ENCODE measurements at places on chromosomes 4 and X.
A peak's percentile ranks its signal among the peaks of the same experiment; 100 is the strongest.

GRCh38 chr4:39526765-39527295, 409 bp downstream of the UGDH start:
- DNase-seq: no peak

GRCh38 chrX:42857766-42858165, 79.8 kb upstream of the PPP1R2C start:
- DNase-seq: no peak

GRCh38 chr4:39998659-39999345, 21.1 kb upstream of the PDS5A start:
- no peak for DNase-seq

DNA sequence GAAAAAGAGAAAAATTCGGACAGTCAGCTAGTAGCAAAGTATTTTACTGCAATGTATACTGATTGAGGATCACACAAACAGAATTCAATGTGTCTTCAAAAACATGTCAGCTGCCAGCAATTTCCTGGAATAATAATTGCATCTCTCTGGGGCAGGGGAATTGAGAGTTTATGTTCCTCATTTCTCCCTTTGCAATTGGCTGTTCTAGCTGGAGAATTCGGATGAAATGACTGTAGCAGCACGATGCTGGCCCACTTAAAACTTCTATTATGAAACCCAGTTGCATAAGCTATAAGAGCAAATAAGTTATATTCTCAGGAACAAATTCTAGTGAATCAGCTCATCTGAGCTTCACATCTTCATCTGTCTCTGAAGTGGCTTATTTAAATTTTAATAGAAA, 99.9 kb upstream of the CPEB2 start:
- no peak for DNase-seq

DNA sequence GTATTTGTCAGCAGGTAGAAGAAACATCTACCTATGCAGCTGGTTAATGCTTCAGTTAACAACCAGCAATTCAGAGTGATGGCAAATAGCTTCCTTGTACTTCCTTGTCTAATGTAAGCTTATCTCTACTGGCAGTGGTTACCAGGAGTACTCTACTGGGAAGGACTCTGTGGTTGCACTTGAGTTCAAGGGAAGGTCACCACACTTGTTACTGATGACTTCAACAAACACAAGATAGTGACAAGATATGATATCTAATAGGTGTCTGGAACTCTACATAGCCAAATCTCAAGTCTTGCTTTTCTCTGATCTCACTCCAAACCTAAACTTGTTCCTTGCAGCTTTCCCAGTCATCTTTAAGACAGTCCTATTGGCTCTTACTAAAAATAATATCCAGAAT, 1644.9 kb upstream of the TENM3 start:
- DNase-seq: no peak

GRCh38 chrX:71909956-71910355, 689 bp upstream of the NHSL2 start:
- no peak for DNase-seq

GRCh38 chr4:84498203-84498934, 723 bp downstream of the NKX6-1 start:
- DNase-seq: no peak

GRCh38 chrX:134760650-134761049, 102.4 kb upstream of the PLAC1 start:
- no peak for DNase-seq

GRCh38 chr4:2942532-2943363, 20.5 kb downstream of the NOP14 start:
- no peak for DNase-seq

- DNase-seq: no peak
Observed at GRCh38 chr4:57109411-57109846, 756 bp downstream of the IGFBP7 start.

DNA sequence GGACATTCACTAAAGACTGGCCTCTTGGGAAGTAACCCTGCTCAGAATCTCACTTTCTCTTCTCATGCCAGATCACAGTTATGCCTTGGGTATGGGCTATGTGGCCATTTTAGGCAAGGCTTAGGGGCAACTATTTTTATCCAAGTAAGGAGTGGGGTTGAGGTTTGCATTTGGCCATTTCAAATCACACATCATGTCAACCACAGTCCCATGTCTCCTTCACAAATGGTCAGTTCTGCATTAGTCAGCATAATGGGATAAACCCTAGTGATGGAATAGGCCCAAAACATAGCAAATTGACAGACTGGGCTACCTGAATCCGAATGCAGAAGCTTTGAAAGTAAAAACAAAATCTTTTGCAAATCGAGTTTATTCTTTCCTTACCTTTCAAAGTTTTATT, 827 bp upstream of the RTL3 start:
- DNase-seq: no peak

DNA sequence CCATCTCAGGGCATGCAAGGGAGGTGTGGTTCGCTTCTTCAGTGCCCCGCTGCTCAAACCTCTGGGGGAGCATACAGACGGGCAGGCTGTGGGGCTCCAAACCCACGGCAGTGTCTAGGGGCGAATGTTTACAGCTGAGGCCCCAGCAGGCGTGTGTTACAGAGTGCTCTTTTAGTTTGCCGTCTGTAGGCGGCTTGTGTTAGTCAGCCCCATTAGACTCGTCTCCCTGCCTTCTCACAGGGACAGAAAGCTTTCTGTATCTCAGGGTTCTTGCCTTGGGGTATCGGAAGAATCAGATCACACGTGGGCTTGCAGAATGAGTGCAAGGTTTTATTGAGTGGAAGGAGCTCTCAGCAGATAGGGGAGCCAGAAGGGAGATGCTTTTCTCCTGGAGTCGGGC, 10.6 kb downstream of the RS1 start:
- no peak for DNase-seq

DNA sequence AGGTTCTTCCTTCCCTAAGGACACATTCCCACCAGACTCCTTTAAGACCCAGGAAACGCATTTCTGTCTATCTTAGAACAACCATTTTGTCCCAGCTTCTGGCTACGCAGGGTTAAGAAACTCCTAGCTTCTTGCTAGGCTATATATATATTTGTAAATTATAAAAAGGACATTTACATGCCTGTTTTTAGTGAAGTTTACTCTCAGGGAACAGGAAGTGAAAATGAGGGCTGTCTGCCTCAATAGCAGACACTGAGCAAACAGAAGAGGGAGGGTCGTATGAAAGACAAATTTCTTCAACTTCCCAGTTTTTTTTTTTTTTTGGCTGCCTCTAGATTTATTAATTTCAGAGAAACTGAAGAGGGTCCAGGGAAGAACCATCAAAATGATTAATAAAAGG, 9.3 kb upstream of the FRMPD3 start:
- no peak for DNase-seq

DNA sequence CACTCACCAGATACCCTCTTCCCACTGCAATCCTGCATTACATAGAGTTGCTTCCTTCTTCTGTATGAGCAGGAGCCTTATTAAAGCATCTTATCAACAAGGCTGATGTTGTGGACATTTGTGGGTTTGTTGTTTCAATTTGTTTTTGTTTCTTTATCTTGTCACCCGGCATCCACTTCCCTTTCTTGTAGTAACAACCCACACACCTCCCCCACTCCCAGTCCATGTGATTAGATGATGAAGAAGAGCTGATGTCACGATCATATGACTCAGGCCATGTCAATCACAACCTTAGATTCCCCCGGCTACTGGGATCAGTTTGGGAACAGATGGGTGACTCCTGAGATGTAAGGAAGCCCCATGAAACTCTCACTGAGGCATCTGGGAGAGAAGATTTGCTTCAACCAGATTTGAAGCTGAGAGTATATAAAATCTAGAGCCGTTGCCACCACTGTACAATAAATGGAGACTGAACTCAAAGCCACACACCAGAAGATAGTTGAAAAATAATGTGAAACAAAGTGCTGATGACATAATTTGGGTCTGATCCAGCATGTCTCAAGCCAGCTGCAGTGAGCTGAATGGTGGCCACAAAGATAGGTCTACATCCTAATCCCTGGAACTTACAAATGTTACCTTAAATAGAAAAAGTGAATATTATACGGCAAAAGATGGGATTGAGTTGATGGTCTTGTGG, 34.1 kb upstream of the SRD5A3 start:
- no peak for DNase-seq

DNA sequence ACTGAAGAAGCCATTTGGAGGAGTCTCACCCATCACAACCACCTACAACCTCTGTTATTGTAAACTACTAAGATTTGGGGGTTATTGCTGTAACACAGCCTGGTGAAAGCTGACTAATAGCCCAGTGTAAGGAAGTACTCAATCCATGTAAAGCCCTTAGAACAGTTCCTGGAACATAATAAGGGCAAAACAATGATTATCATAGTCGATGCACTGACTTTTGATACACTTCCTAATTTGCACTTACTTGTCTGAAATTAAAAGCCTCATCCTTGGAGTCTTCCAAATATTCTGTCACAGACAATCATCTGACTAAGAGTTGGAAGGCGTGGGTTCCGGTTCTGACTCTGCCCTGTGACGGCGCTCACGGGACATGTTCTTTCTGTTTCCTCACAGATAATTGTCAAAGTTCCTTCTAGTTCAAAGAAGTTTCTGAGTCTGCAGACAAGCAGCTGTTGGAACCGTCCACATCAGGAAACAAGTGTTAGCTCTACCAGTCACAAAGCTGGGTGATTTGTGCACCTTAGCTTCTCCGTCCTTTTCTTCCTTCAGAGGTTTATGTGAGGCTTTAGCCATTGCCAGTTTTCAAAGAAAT, 33.4 kb upstream of the RASGEF1B start:
- DNase-seq: peak; percentile 53

- DNase-seq: no peak
Observed at GRCh38 chr4:38078590-38079421, 118.6 kb downstream of the PTTG2 start.

- DNase-seq: no peak
Observed at GRCh38 chr4:61336916-61337315, 136.8 kb downstream of the ADGRL3 start.

DNA sequence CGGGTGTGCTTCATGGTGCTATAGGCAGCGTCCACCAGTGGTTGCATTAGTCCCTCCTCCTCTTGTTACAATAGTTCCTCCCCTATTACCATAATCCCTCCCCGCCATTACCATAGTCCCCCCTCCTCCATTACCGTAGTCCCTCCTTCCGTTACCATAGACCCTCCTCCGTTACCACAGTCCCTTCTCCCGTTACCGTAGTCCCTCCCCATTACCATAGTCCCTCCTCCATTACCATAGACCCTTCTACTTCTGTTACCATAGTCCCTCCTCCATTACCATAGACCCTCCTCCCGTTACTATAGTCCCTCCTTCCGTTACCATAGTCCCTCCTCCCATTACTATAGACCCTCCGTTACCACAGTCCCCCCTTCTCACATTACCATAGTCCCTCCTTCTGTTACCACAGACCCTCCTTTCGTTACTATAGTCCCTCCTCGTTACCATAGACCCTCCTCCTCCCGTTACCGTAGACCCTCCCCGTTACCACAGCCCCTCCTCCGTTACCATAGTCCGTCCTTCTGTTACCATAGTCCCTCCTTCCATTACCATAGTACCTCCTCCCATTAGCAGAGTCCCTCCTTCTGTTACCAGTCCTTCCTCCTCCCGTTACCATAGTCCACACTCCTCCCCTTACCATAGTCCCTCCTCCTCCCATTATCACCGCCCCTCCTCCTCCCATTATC, 129.6 kb downstream of the DHRSX start:
- no peak for DNase-seq

DNA sequence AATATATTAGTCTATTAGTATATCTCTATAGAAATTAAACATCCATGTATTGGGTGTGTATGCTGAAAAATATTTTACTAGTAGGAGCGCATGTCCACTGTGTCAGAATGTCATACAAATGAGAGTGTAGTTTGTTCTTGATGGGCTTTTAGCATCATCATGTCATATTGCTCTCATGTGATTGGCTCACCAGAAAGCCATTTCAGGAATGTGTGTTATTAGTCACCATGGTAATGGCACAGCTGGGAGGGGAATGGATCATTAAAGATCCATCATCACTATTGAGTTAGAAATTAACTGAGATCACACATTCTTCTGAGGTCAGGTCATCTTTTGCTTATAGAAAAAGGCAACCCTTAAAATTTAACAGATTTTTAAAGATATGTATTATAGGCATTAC, 77.3 kb downstream of the PHEX start:
- DNase-seq: no peak

DNA sequence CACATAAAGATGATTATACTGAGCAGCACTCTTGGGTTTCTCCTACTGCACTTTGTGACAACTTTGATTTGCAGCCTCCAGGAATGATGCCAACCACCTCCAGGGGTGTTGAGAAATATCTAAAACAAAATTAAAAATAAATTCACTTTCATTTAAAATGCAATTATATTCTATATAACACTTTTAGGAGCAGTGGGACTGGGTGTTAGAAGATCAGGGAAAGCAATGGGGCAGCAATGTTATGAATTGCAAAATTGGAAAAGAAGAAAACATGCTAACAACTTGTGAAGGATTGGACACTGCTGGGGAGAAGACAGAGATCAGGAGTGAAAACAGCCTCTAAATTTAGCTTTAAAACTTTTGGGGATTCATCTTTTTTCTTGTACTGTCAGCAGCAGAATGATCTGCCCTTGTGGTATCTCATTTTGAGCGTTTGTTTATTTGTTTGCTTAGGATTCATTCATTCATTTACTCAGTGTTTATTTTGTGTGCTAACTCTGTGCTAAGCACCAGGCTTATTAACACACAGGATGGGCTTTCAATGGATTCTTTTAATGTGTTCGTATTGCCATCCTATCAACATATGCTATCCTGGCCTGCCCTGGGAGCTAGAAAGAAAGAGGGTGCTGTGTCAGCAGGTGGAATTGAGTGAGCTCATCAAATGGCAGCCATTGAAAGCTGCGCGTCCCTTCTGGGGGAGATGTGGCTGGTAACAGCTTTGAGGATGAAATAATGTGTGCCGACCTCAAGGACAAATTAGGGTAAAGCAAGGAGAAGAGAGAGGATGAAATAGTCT, 96.5 kb downstream of the FRMPD4 start:
- no peak for DNase-seq

DNA sequence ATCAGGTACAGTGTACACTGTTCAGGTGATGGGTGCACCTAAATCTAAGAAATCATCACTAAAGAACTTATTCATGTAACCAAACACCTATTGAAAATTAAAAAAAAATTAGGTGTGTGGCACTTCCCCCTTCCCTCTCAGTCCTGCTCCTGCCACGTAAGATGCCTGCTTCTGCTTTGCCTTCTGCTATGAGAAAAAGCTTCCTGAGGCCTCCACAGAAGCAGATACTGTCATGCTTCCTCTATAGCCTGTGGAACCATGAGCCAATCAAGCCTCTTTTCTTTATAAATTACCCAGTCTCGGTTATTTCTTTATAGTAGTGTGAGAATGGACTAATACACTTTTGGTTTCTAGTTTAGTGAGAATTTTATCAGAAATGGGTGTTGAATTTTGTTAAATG, 459.8 kb upstream of the DIPK2B start:
- no peak for DNase-seq
